ENCODE measurements at places on chromosomes 3 and 15.

DNA sequence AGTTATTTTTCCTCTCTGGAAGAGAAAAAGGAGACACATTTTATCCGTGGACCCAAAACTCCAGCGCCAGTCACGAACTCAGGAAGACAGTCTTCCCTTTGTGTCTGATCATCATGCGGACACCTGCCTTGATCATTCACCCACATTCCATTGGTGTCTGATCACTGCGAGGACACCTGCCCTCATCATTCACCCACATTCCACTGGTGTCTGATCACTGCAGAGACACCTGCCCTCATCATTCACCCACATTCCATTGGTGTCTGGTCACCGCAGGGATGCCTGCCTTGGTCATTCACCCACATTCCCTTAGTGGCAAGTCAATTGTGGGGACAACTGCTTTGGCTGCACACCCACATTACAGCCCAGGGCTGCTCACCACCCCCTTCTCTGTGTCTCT is 148.9 kb downstream of the ROBO1 start:
- no peak for DNase-seq

GRCh38 chr3:100802126-100802525 is 92.8 kb downstream of the TFG start:
- DNase-seq: no peak

- no peak for DNase-seq
These were observed 4.4 kb downstream of the GABPB1 start for GRCh38 chr15:50350621-50351020.

DNA sequence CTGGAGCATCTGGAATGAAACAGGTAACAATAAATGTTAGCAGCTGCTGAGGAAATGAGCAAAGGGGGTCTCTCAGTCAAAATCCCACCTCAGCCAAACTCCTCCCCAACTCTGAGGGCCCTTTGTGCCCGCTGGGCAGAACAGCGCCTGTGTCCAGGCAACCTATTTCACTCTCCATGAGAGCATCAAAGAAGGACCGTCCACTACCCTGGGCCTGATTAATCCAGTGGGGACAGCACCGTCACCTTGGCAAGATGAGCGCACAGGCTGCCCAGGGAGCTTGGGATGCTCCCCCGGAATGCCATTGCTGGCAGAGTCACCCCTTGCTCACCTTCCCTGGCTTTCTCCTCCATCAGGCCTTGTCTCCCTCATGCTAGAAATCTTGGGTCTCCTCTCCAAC is 97.4 kb upstream of the HACD2 start:
- DNase-seq: no peak

DNA sequence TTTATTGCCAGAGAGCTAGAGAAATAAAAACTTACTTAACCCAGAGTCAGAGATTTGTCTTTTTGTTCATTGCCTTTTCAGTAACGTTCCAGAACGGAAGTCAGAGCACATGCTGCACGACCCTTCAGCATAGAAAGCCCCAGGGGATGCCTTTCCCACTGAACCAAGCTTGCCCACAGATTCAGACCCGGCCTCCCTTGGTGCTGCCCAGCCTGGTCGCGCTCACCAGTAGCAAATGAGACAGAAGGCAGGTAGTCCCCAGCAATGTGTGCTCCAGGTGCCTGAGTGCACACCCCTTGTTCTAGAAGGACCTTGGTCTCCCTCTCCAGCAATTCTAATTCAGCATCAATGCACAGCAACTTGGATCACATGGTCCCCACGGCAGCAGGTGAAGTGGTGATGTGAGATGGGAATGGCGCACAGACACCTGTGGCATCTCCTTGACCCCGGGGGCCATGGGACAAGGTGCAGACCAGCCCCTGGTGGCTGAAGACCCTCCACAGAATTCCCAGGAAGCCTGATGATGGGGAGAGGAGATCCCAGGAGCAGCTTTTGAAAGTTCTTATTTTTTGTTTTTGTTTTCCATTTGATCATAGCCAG is 91.8 kb upstream of the IQSEC1 start:
- no peak for DNase-seq

Data from lung microvascular endothelial cell (primary cell).